Esophagus squamous epithelium (tissue), 5 donors: ENCODE measurements at places on chromosomes 4 and X.

GRCh38 chr4:24411299-24411698, 173.1 kb downstream of the DHX15 start:
- no peak for DNase-seq

GRCh38 chrX:72048510-72049455, 82.9 kb downstream of the RTL5 start:
- no peak for DNase-seq

GRCh38 chrX:151776181-151776731, 41.7 kb downstream of the CNGA2 start:
- DNase-seq = no peak

GRCh38 chrX:19863857-19864223, 23.6 kb downstream of the SH3KBP1 start:
- no peak for DNase-seq

GRCh38 chr4:181677201-181677600, 566.0 kb upstream of the TENM3 start:
- DNase-seq = no peak

- no peak for DNase-seq
These were observed 19.0 kb downstream of the FHL1 start for GRCh38 chrX:136166221-136166855.

DNA sequence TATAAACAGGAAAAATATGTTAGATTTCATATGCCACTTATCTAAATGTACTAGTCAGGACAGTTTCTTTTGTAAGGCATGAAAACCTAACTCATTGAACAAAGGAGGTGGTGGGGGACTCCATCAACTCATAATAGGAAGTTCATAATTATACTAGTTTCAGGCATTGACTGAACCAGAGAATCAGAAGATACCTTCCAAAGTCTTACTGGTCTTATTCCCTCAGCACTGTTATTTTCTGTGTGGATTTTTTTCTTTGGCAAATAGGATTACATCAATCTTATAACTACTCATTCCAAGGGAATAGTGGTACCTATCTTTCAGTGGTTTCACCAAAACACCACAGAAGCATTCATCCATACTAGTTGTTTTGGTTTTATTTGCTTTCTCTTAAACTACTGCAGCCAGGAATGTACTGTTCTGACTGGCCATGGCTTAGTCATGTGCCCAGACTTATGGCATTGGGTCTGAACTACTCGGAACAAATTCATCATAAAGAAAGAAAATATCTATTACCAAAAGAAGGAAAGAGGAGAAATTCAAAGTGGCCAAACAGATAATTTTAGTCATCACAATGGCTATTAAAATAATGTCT, 273.9 kb downstream of the ARAP2 start:
- no peak for DNase-seq

- no peak for DNase-seq
These were observed 1591.7 kb upstream of the ADGRL3 start for GRCh38 chr4:59608466-59608865.

- DNase-seq = no peak
These were observed 163.0 kb downstream of the FAM13A start for GRCh38 chr4:88893961-88894360.

DNA sequence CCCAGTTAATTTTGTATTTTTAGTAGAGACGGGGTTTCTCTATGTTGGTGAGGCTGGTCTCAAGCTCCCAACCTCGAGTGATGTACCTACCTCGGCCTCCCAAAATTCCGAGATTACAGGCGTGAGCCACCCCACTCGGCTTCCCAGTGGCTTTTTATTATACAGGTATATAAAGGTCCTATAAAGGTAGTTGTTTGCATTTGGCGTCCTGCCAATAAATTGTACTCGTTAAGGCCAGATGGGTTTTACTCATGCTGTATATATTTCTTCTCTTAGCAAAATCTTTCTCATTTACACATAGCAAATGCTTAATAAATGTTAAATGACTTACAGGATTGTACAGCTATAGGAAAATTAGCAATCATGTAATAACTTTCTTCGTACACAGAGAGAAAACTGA, 6.9 kb downstream of the SHROOM3 start:
- DNase-seq = no peak

DNA sequence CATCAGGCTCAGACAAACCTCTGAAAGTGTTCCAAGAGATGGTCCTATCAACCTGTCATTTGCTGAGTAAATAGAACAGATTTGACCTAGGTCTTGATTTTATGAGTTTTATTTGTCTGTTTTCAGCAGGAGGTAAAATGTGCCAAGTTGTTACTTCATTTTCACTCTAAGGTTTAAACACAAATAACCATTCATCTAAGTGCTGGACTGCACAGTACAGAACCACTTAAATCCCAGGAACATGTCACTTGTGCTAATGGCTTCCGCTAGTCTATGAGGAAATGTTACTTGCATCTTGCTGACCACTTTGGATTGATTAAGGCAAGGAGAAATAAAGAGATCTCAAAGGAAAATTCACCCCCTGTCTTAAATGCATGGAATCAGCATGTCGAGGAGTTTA, 660.7 kb downstream of the SMARCA1 start:
- no peak for DNase-seq

DNA sequence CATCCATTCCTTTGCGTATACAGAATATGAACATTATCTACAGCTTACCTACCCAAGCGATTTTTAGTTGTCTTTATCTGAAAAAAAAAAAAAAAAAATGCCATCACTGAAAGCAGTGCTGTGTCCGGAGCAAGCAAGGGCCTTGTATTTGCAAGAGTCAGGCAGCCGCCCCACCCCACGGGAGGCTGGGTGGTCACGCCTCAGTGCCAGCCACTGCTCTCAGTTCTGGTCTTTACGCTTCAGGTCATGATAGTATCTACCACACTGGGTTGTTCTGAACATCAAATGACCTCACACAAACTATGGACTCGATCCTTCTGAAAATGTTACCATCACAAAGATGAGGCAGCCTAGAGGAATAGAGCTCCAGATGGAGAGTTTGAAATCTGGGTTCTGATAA, 62.7 kb upstream of the HELT start:
- DNase-seq = no peak

- DNase-seq = no peak
These were observed 50.2 kb downstream of the RPGR start for GRCh38 chrX:38277136-38277535.
